ENCODE measurements at places on chromosomes 5 and 9.
A peak's percentile ranks its signal among the peaks of the same experiment; 100 is the strongest.

DNA sequence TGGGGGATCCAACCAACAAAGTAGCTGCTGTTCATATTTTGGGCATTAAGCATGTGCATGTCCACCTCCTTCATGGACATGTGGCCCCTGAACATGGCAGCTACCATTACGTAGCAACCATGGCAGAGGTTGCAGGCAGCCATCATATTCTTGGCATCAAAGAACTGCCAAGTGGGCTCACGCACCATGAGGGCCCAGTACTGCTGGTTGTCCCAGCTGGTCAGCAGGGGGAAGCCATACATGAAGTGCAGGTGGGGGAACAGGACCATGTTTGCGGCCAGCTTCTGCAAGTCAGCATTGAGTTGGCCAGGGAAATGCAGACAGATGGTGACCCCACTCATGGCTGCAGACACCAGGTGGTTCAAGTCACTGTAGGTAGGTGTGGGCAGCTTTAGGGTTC, 9.5 kb downstream of the MTAP start:
- no peak for DNase-seq

- DNase-seq, result no peak
Observed at GRCh38 chr9:6562201-6562600, 83.3 kb downstream of the GLDC start.

GRCh38 chr5:176405656-176406435, 10.5 kb downstream of the CLTB start:
- DNase-seq, result no peak

DNA sequence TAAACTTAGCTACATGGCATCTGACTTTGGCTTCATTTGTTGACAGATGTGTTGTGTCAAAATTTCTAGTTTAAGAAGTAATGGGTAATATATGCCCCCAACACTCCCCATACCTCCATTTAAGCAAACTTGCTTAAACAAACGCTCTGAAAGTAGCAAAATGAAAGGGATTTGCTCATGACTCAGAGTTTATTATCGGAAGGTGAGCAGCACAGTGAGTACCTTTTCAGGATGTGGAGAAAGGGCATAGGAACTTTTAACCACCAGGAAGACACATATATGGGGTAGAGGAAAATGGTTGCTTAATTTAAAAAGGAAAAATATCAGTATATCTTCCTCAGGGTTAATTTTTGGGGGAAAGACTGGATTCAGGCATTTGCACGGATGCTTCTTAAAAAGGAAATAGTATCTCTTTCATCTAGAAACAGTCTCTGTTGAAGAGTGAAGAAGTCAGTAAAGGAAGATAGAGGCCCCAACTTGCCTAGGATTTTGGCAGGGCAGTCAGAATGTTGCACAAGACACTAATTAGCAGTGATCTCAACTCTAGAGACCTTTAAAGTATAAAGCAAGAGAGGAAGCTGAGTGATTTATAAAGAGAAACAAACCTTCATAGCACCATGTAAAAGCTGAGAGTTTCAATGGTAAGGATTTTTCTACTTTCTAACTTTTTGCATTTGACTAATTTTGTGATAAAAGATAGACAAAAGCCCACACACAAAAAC, 155.1 kb downstream of the TRIO start:
- no peak for DNase-seq

GRCh38 chr5:146203872-146204192, 427 bp downstream of the RBM27 start:
- DNase-seq, result no peak

DNA sequence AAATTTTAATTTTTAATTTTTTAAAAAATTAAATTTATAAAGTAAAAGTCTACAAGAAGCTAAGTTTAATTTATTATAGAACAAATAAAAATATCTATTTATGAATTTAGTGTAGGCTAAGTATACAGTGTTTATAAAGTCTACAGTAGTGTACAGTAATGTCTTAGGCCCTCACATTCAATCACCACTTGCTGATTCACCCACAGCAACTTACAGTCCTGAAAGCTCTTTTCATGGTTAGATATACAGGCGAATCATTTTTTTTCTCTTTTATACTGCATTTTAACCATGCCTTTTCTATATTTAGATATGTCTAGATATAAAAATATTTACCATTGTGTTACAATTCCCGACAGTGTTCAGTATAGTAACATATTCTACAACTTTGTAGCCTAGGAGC, 55.9 kb downstream of the PCSK1 start:
- DNase-seq, result no peak

DNA sequence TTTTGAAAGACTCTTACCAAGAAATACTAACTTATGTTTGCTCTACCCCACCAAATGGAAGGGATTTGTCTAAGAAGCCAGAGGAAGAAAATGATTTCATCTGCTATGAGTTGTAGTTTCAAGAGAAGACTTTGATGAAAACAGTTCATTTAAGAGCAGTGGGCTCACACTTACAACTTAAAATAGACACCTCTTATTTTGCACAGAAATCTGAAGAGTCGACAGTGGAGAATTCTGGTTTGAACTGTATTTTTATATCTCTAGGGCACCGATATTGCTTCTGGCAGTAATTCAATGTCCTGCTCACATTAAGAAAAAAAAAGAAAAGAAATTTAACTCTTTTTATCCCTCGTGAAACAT, 1.9 kb upstream of the DAB2 start:
- DNase-seq, result no peak

DNA sequence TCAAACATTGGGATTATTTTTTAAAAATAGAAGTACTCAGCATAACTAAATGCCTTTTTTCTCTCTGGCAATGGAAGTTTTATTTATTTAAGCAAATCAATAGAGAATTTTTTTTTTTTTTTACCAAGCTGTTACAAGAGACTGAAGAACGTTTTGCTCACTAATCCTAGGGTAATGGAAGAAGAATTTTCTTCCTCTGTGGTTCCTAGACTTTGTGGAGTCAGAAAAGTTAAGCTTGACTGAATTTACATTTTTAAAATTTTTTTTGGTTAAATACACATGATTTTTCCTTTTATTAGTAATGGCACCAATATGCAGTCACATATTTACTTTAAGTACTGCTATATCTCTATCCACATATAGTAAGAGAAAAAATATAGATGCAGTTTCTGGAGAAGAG, 189.8 kb downstream of the PCSK1 start:
- DNase-seq, result peak; percentile 75

- DNase-seq, result no peak
Observed at GRCh38 chr5:110075656-110076055, 385.9 kb downstream of the MAN2A1 start.

GRCh38 chr9:77833561-77834429, 185.7 kb upstream of the GNA14 start:
- DNase-seq, result no peak

Data from RCC 7860 (cell line).